Natural killer cell (primary cell): ENCODE measurements at places on chromosomes 6 and 20. TPM values are rescaled to one million over a fixed set of nuclear protein-coding genes. Genes with fewer than 3 reads are reported as not detected.

The SAPCD1 gene
- 6.9 TPM for total RNA-seq

The PBOV1 gene
- total RNA-seq = not detected

The SERINC3 gene
- total RNA-seq = 78.6 TPM

The RAB5IF gene
- total RNA-seq = 265 TPM

The SIGLEC1 gene
- 0.09 TPM for total RNA-seq

The ERMARD gene
- total RNA-seq = 33.9 TPM

The FOXC1 gene
- total RNA-seq = 0.21 TPM

The C6orf141 gene
- total RNA-seq = not detected
